ENCODE measurements at places on chromosomes 7 and 10.

- DNase-seq, result no peak
These were observed 66.1 kb upstream of the ABLIM1 start for GRCh38 chr10:114723991-114724715.

DNA sequence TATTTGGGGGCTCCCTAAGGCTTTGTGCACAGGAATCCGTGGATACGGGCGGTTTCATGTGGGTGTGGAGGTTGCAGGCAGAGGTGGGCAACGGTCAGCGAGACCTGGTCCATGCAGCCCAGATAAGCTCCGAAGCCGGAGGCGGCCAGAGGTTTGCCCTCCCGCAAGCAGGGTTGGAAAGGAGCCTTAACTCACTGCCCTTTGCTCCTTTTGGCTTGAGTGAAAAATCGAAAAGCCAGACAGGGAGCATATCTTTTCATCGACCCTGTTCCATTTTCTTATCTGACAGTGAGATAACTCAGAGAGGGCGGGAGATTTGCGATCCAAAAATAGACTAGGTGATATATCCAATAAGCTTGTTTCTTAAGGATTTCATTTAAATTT is 1.5 kb downstream of the GRM3 start:
- no peak for DNase-seq

GRCh38 chr7:44247868-44248651 is 47.3 kb downstream of the YKT6 start:
- DNase-seq, result no peak

DNA sequence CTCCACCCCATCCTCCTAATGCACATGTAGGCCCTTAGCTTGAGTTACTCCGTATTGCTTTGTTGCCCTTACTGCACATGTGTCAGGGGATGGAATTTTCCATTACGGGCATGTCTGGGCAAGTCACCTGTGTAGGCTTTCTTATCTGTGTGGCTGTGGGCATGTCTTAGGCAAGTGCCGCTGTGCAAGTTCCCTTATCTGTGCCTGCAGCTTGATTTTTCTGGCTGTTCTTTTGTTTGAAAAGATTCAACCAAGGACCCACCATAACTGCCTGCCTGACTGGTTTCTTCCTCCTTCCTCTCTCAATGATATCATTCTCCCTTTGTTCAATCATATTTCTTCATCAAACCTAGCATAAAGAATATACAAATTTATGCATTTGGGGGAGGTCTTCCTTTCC is 88.5 kb downstream of the AKR1D1 start:
- no peak for DNase-seq

DNA sequence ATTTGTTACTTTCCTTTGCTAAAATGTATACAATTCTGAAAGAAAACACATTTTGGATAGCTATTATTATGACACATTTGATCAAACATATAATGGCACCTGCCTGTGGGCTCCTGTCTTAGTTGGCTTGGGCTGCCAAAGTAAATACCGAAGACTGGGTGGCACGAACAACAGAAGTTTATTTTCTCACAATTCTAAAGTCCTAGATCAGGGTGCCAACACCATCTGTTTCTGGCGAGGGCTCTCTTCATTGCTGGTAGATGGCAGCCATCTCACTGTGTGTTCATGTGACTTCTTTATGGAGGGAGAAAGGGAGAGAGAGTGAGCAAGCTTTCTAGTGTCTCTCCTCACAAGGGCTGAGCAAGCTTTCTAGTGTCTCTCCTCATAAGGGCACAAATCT is 195.8 kb upstream of the FAM3C start:
- no peak for DNase-seq

DNA sequence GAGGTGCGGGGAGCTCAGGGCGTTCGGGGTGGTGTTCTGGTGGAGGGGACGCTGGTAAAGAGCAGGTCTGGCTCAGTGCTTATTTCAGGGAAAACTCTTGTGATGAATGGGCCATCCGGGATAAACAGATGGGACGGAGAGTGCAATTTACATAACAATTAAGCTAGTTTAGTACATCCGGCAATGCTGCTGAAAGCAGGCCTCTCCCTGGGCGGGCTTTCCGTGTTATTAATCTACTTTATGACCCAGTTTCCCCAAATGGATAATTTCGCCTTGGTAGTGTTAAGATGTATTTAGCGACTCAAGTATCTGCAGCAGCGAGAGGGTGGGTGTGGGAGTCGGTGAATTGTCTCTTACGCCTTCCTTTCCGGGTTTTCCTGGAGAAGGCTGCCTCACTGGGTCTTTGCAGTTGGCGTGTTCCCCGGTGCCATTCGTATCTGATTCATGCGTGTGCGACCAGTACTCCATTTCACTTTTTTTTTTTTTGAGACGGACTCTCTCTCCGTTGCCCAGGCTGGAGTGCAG is 25.2 kb downstream of the FOXK1 start:
- no peak for DNase-seq

DNA sequence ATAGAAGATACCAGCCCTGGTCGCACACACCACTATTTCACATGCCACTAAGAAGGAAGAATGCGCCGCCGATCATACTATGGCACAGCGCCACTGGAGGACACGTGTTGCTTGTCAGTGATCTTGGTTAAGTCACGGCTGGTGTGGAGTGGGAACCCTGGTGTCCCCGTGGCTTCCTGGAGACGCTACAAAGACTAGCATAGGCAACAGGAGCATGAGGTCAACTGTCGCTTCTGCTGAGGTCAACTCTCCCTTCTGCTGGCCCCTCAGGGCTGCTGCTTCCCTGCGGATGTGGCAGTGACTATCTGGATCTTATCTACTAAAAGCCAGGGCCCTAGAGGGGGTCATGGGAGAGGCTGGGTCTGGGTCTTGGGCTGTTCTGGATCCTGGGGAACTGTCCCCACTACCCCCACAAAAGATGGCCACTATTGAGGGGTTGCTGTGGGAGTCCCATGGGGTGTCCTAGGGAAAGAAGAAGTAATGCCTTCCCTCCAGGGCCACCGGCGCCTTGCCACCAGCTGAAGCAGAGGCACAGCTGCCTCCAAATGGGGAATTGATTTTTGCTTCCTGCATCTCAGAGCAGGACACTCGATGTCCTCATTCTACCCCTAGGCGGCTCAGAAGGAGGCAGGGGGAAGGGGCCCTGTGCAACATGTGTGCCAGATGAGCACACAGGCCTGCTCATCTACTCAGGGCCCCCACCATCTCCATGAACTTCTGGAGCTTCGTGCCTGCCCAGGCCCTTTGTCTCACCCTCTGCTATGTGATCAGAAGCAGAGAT is 76.6 kb upstream of the PPIF start:
- DNase-seq, result no peak

DNA sequence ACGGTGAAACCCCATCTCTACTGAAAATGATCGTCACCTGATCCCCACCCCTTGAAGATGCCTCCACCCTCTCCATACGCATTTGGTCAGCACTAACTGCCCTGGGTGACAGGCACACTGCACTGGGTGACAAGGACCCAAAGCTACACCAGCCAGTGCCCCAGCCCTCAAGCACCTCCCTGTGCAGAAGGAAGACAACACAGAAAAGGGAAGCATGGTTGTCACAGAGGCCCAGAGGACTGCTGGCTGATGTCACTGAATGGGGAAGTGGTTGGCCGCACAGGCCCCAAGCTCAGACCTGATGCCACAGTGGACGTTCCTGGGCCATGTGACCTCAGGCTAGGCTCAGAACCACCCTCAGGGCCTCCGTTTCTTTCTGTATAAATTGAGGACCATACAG is 4.2 kb upstream of the PILRA start:
- DNase-seq, result no peak

GRCh38 chr7:70044064-70044463 is 445.8 kb downstream of the AUTS2 start:
- DNase-seq, result no peak

GRCh38 chr10:92839191-92840085 is 8.9 kb upstream of the EXOC6 start:
- DNase-seq, result no peak

GRCh38 chr7:5361446-5362127 is 62.0 kb downstream of the TNRC18 start:
- DNase-seq, result no peak

- no peak for DNase-seq
These were observed 165.2 kb upstream of the PODXL start for GRCh38 chr7:131721660-131722059.

GRCh38 chr10:69757553-69758309 is 44.0 kb upstream of the COL13A1 start:
- DNase-seq, result no peak

DNA sequence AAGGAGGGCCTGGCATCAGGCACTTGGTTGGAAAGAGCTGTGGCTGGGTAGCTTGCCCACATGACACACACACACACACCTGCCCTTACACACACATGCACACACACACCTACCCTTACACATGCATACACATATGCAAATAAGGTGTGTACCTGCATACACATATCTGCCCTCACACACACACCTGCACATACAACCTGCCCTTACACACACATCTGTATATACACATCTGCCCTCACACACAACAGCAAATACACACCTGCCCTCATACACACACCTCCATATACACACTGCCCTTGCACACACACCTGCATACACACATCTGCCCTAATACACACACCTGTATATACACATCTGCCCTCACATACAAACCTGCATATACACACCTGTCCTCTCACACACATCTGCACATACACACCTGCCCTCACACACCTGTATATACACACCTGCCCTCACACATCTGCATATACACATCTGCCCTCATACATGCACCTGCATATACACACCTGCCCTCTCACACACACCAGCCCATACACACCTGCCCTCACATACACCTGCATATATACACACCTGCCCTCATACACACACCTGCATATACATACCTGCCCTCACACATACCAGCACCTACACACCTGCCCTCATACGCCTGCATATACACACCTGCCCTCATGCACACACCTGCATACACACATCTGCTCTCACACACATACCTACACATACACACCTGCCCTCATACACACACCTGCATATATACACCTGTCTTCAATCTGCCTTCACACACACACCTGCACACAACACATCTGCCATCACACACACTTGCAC is 82.9 kb downstream of the GRID1 start:
- no peak for DNase-seq

GRCh38 chr10:16652154-16652553 is 130.5 kb upstream of the C1QL3 start:
- DNase-seq, result no peak

GRCh38 chr7:156461881-156462665 is 178.5 kb upstream of the RNF32 start:
- DNase-seq, result no peak

- no peak for DNase-seq
These were observed 902.5 kb upstream of the ZNF722 start for GRCh38 chr7:63096141-63096540.

GRCh38 chr10:43134126-43134905 is 3.9 kb upstream of the CSGALNACT2 start:
- DNase-seq, result no peak

DNA sequence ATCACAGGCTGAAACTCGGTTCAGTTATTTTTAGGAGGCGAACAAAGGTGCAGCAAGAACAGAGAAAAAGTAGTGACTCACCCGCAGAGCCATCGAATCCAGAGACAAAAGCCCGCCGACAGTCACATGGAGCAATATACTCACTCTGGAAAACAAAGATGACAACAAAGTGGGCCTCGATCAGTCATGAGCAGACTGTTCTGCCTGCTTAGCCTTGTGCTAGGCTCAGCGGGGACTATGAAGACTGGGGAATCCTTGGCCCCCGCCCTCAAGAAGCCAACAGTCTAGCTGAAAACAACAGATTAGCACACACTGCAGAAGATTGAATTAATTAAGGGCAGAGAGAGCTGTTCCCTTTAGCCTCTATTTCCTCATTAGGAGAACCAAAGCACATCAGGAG is 30.4 kb downstream of the XPNPEP1 start:
- DNase-seq, result no peak

GRCh38 chr10:6564367-6564766 is 15.7 kb downstream of the PRKCQ start:
- no peak for DNase-seq

GRCh38 chr10:103545771-103546281 is 52.3 kb downstream of the NEURL1 start:
- DNase-seq, result no peak

DNA sequence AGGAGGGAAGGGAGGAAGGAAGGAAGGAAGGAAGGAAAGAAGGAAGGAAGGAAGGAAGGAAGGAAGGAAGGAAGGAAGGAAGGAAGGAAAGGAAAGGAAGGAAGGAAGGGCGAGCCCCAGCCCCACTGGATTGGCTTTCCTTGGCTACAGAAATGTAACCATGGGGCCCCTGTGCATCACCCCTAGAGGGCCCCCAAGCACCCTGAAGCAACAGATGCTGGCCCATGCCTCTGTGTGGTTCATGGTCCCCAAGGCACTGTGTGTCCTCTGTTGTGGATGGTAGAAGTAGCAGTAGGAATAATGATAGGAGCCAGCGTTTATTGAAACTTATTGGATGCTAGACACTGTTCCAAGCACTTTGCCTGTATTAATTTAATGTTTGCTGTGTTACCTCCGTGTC is 116.6 kb upstream of the MACROH2A2 start:
- no peak for DNase-seq

DNA sequence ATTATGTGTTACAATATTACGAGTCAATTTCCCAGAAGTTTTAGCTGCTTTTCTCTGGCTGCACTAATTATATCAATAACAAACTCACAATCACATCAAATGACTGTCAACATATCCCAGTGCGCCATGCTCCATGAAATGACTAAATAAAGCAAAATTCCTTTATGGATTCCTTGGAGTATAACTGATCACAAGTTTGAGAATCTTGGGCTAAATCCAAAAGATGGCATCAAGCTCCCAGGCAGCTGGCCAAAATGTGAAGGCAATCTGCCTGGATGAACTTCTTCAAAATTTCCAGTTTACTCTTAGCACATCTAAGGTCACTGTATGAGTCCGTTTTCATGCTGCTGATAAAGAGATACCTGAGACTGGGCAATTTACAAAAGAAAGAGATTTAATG is 210.8 kb downstream of the CCSER2 start:
- DNase-seq, result no peak

DNA sequence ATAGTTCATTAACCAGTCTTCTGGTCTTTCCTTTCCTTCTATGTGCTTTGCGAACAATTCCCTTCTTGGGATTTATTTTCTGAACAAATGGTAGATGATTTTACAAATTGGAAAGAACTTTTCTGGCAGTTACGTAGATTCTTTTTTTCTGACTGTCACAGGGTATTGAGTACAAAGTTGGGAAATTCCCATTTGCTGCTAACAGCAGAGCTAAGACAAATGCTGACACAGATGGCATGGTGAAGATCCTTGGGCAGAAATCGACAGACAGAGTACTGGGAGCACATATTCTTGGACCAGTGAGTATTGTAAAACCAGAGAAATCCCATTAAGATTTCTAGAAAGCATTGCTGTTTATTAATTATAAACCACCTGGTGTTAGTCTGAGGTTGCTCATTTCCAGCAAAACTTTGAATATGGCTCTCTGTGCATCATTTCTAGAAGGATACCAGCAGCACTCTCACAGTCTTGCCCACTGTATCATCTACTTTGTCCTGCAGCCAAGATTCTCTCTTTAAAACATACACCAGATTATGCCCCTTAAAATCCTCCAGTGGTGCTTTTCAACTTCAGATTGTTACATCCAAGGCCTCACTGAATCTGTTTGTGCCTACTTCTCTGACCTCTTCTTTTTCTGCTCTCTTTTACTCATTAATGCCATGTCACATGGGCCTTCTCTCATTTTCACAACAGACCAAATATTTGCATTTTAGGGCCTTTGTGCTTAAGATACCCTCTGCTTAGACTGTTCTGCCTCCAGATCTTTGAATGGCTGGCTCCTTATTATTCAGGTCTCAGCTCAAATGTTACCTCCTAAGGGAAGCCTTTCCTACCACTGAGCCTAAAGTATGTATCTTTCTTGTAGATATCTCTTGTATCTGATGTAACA is 27.0 kb downstream of the DLD start:
- no peak for DNase-seq
